ENCODE measurements at places on chromosomes 5 and 9.
A peak's percentile ranks its signal among the peaks of the same experiment; 100 is the strongest.

- DNase-seq = no peak
These were observed 26.9 kb downstream of the KLF4 start for GRCh38 chr9:107462691-107463090.

DNA sequence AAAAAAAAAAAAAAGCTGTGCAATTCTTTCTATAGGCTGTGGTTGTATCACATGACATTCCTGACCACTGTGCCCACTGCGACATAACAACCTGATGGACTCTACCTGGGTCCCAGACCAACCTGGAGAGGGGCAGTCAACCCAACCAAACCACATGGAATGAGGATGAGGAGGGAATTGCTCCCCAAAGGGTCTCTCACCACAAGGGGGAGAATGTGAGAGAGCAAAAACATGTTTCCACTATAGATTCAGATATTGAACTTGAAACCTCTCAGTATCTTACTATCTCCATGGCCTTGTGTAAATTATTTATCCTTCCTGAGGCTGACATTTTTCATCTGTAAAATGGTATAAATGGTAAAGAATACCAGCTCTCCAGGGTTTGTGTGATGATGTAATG is 66.9 kb upstream of the SV2C start:
- no peak for DNase-seq

DNA sequence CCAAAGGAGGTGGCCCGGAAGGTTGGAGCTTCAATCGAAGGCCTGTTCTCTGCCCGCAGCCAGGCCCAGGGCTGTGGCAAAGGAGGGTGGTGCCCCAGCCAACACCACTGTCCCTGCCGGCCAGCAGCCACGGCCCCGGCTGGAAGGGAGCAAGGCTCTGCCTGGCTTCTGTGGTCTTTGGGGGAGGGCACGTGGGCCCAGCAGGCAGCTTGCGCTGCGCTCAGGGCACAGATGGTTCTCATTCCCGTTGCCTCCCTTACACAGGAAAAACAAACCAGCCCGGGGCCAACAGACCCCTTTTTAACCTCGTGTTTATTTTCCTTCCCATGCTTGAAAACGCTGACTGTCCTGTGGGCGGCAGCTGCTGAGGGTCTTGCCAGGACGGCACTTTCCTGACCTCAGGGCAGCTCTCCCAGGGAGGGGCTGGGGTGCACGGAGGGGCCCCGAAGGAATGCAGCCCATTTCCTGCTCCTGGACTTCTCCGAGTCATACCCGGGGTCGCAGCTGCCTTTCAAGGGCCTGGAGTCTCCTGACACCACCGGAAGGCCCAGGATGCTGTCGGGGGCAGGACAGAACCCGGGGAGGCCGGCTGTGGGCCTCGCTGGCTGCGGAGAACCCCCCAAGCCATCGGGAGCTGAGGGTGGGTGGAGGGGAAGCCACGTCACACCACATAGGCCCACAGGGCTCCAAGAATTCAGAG is 1.1 kb upstream of the GPSM1 start:
- DNase-seq = no peak

DNA sequence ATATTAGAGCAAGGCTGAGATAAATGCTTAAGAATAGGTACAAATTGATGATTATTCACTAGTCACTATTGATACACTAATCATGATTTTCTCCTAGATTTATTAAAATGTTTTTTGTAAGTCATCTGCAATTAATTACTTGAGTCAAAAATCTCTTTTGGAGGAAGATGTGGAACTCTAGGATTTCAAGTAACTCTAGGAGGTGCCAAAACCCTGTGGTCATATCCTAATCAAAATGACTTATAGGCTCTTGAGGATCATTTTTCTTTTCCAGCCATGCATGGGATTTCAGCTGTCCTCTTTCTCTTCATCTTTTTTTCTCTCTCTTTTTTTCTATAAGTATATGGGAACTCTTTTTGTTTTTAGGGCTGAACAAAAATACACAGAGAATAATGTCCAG is 141.8 kb upstream of the CD180 start:
- no peak for DNase-seq

DNA sequence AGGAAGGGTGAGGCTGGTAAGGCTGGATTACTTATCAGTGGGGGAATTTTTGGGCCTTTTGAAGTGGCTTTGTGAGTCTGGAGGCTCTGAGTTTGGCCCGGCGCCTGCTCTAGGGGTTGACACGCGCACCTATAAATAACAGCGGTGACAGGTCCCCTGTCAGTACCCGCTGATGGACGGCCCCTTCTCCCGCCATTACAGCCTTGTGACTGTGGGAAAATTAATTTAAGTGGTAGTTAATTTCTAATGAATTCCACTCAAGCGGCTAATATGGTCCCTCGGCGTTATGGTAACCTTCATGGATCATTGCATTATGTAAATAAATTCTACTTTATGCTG is 16.5 kb downstream of the MRPL36 start:
- no peak for DNase-seq

GRCh38 chr9:21160178-21160577 is 6.3 kb downstream of the IFNA21 start:
- DNase-seq = peak; percentile 14

- no peak for DNase-seq
These were observed 79.2 kb upstream of the HSPA9 start for GRCh38 chr5:138654281-138654867.

GRCh38 chr9:5453004-5453403 is 2.7 kb downstream of the CD274 start:
- peak; percentile 62 for DNase-seq

GRCh38 chr9:87167161-87167560 is 219.9 kb upstream of the GAS1 start:
- no peak for DNase-seq

Measured in bronchial epithelial cell (primary cell).